Fibroblast of skin of abdomen (primary cell): ENCODE measurements at places on chromosomes 11 and 22.

DNA sequence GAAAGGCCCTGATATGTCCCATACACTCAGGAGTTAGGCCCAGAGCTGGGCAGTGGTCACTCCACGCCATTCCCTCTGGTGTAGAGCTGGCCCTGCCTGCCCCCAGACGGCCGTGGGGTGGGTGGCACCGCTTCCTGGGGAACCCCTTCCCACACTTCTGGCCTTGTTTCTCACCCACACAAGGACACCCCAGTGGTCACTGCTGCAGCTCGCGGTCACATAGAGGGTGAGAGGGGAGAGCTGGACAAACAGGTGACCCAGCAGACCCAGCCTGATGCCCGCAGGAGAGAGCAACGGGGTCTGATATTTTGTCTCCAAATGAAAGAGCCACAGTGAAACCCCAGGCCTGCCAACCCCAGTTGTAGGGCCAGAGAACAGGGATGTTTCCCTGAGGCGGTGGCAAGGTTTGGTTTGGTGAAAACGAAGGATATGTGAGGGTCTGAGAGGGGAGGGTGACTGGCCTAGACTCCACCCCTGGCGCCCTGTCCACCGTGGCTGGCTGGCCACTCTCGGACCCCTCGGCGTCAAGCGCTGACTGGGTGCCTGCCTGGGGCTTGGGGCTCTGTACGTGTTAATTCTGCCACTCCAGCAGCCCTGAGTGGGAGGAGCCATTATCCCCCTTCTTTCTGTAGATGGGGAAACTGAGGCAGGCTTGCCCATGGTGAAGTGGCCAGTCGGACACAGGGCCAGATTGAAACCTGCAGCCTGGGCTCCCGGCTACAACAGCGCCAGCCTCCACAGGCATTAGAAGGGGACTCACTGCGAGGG lies 71.0 kb upstream of the PPARA start:
- DNase-seq: no peak

DNA sequence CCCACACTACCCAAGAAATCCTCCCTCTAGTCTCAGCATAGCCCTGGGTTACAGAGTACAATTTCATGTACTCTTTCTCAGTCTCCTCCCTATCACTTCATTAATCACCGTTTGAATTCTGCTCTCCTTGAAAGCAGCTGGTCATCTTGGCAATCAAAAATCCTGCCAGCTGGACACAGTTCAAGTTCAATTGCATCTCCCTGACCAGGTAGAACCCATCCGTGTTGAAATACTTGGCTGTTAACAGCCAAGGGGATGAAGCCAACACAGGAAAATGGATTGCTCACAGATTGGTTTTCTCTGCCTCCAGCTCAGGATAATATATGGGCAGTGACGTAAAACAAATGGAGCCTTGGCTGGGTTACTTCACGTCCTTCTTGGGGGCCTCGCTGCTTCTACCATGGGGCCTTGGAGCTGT lies 55.1 kb upstream of the GRK3 start:
- peak; percentile 44 for DNase-seq

DNA sequence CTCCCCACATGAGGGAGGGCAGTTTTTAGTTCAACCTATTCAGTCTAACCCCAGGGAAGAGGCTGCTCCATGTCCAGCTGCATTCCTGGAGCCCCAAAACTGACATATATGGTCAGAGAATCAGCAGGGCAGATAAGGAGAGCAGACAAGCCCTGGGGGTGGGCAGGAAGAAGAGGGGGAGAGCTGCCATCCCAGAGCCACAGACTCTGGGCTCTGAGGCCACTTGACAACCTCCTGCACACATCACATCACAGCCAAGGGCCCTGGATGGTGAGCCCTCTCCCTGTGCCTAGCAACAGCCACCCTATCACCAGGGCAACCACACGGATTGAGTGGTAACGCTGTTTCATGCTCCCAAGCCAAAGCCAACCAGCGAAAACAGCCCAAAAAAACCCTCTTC lies 3.1 kb downstream of the ARHGAP1 start:
- DNase-seq: no peak

DNA sequence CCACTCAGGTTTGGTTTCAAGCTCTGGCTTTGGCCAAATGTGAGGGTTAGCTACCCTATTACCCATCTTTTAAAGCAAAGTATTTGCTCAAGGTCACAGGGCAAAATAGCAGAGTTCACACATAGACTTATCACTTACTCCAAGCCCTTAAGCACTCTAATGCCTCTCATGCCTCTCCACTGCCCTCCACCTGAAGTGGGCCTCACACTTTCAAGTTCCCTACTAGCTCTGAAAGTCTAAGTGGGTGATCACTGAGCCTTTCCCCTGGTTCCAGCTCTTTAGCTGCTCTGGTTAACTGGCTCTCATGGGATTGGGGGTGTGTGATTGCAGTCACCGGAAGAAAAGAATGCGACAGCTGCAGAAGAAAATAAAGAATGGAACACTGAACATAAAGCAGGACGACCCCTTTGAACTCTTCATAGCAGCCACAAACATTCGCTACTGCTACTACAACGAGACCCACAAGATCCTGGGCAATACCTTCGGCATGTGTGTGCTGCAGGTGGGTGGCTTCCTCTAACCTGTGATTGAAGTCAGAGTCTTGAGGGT lies 6.4 kb downstream of the NAT10 start:
- DNase-seq: no peak

GRCh38 chr11:29634744-29635143 lies 382.1 kb downstream of the KCNA4 start:
- DNase-seq: no peak

GRCh38 chr11:110242188-110242587 lies 54.2 kb downstream of the RDX start:
- no peak for DNase-seq

GRCh38 chr11:28962502-28962901 lies 854.3 kb downstream of the METTL15 start:
- DNase-seq: no peak

GRCh38 chr11:57071829-57072228 lies 83.1 kb downstream of the OR5AK2 start:
- peak; percentile 27 for DNase-seq

DNA sequence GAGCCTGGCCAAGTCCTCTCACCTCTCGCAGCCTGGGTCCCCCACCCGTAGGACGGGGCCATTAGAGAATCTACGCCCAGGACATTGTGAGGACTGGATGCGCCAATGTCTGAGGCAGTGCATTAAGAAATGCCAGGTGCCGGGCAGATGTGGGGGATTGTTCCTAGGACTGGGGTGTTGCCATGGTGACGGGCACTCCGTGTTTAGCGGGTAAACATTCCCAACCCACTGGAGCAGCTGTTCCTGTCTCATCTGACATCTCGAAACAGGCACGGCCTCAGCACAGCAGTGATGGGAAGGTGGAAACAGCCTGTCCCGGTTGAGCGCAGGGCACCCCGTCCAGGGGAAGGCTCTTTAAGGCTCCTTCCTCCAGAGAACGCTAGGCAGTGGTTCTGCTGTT lies 99.6 kb upstream of the RTL6 start:
- peak; percentile 24 for DNase-seq
